Colonic mucosa (tissue), 4 donors: ENCODE measurements at places on chromosomes 5 and 9.

- DNase-seq: no peak
- no peaks in the 10 kb centered on the region for H3K36me3 ChIP-seq
- peaks cover 8% of the 10 kb centered on the region for H3K4me1 ChIP-seq
- no peak overlapping the region for H3K27ac ChIP-seq
- no peak overlapping the region for H3K4me3 ChIP-seq
- H3K27me3 ChIP-seq: no peaks in the 10 kb centered on the region
Measured at GRCh38 chr5:157290156-157290980, 24.4 kb downstream of the CYFIP2 start.

DNA sequence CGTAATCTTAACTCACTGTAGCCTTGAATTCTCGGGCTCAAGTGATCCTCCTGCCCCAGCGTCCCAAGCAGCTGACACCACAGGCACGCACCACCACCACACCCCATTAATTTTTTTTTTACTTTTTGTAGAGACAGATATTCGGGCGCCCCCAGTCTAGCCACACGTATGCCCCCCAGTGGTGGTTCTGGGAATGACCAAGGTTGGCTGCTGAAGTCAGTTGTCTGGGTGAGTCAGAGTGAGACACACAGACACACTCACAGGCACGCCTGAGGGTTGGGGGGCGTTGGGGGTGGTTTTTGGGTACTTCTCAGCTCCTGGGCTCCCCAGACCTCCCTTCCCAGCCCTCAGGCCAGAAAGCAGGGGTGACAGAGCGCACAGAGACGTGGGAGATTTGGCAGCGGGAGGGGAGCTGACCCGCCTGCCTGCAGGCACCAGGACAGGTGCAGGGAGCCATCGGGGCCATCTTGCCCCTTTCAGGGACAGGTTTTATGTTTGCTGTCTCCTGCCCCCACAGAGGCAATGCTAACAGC is 4.2 kb upstream of the ENTPD8 start:
- DNase-seq: peak; percentile 93
- no peaks in the 10 kb centered on the region for H3K27me3 ChIP-seq
- H3K4me1 ChIP-seq: peaks cover 4% of the 10 kb centered on the region
- H3K36me3 ChIP-seq: no peaks in the 10 kb centered on the region
- H3K27ac ChIP-seq: no peak overlapping the region

DNA sequence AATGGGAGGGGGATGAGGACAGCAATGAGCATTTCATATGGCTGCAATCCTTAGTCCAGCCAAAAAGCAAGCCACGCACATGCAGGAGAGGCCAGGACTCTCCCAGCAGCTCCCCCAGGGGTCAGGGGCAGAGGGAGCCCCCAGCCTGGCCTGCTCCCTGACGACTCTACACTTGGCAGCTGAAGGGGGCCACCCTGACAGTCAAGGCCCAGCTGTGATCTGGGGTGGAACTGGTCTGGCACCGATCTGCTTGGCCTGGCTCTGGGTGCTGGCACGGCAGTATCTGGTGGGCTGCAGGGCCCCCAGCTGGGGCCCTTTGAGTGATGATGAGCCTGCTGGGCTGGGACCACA is 118.1 kb downstream of the ADAMTS2 start:
- no peak overlapping the region for H3K27ac ChIP-seq
- H3K36me3 ChIP-seq: no peaks in the 10 kb centered on the region
- DNase-seq: no peak
- H3K4me1 ChIP-seq: no peaks in the 10 kb centered on the region
- no peaks in the 10 kb centered on the region for H3K27me3 ChIP-seq

GRCh38 chr9:14958989-14959388 is 48.8 kb upstream of the FREM1 start:
- no peak for DNase-seq
- H3K4me1 ChIP-seq: no peaks in the 10 kb centered on the region
- no peaks in the 10 kb centered on the region for H3K27me3 ChIP-seq
- H3K36me3 ChIP-seq: no peaks in the 10 kb centered on the region
- H3K4me3 ChIP-seq: no peak overlapping the region
- no peak overlapping the region for H3K27ac ChIP-seq
